Type B pancreatic cell (in vitro differentiated cells): ENCODE measurements at places on chromosomes 2 and 18. TPM values are rescaled to one million over a fixed set of nuclear protein-coding genes. Genes with fewer than 3 reads are reported as not detected.

GRCh38 chr2:121664713-121665112 is 15.5 kb upstream of the CLASP1 start:
- H3K27ac ChIP-seq = no peak overlapping the region
- H3K4me1 ChIP-seq = no peaks in the 10 kb centered on the region
- no peak for DNase-seq
- peaks cover 6% of the 10 kb centered on the region for H3K36me3 ChIP-seq
- H3K27me3 ChIP-seq = no peaks in the 10 kb centered on the region

DNA sequence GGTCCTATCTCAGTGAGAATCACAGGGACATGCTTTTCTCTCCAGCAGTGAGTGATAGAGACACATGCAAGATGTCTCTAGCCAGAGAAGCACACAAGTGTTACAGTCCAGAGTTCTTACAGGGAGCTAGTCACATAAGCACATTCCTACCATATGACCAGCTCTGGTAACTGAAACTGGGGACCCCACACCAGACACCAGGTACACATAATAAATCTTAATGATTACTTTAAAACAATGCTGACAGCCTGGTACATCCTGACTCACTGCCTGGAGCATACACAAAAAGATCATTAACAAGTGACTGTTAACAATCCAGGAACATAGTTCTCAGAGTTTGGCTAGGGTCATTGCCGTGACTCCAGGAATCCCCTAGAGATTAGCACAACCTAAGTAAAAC is 53.6 kb downstream of the GALNT1 start:
- peak overlapping the region; percentile 5 for H3K4me3 ChIP-seq
- peaks cover 20% of the 10 kb centered on the region for H3K36me3 ChIP-seq
- no peak for DNase-seq
- H3K4me1 ChIP-seq = peaks cover 11% of the 10 kb centered on the region

The LTBP1 gene
- 24.8 and 53.3 TPM in 2 replicates for total RNA-seq

The RTP5 gene
- total RNA-seq = not detected in 2 replicates

GRCh38 chr2:176088048-176088936 is 4.2 kb upstream of the HOXD13 start:
- peaks cover 28% of the 10 kb centered on the region for H3K4me1 ChIP-seq
- peak overlapping the region; percentile 91 for H3K4me3 ChIP-seq
- DNase-seq = peak; percentile 80
- no peaks in the 10 kb centered on the region for H3K36me3 ChIP-seq

DNA sequence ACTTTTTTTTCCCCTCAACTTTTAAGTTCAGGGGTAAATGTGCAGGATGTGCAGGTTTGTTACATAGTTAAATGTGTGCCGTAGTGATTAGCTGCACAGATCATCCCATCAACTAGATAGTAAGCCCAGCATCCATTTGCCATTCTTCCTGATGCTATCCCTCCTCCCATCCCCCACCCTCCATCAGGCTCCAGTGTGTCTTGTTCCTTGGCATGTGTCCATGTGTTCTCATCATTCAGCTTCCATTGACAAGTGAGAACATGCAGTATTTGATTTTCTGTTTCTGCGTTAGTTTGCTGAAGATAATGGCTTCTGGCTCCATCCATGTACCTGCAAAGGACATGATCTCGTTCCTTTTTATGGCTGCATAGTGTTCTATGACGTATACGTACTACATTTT is 47.2 kb upstream of the STON1 start:
- no peak overlapping the region for H3K27ac ChIP-seq
- no peaks in the 10 kb centered on the region for H3K27me3 ChIP-seq
- H3K4me3 ChIP-seq = no peak overlapping the region
- peaks cover 7% of the 10 kb centered on the region for H3K4me1 ChIP-seq

- DNase-seq = no peak
- no peak overlapping the region for H3K27ac ChIP-seq
- H3K4me3 ChIP-seq = no peak overlapping the region
- H3K4me1 ChIP-seq = peaks cover 9% of the 10 kb centered on the region
- no peaks in the 10 kb centered on the region for H3K27me3 ChIP-seq
Measured at GRCh38 chr2:44296653-44297052, 21.4 kb downstream of the SLC3A1 start.

DNA sequence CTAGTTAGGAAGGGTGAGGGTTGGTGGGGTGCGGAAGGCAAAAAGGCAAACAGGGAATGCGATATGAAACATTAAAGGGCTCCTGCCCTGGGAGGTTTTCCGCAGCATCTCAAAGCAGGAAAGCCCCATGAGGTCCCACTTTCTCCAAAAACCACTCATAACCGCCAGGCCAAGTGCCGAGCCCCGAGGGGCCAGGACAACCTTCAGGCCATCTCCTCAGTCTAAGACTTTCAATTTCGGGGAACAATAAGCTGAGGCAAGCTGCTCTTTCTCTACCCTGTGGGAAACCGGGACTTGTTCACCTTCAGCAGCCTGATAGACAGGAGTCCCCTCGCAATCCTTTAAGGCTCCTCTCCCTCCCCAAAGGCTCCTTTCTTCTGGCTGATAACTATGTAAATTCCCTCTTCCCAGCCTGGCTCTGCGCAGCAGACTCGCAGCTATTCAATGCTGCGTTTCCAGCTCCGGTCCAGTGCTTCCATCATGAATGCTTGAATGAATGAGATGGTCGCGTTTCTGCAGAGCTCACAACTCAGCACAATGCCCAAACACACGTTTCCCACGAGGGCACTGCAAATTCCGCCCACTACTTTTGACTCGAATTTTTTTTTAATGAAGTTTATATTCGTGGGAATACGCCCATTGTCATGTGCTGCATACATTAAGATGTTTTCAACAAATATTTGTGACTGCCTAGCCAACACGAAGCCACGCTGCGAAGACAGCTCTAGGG is 1.4 kb downstream of the LAMA1 start:
- DNase-seq = no peak
- H3K36me3 ChIP-seq = peaks cover 9% of the 10 kb centered on the region
- peak overlapping the region; percentile 94 for H3K4me3 ChIP-seq
- H3K4me1 ChIP-seq = peaks cover 20% of the 10 kb centered on the region

DNA sequence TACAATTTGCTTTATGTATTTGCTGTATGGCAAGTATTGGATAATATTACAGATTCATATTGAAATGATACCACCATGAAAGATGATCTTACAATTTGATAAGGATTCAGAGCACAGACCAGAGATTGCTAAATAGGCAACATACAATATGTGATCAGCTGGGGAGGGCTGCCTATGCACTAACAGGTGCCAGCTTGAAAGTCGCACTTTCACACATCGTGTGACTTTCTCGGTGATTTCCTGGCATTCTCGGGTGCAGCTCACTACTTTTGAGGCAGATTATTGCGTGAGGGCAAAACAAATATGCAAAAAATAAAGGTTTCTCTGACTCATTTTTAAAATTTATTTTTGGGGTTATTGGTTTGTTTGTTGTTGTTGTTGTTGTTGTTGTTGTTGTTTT is 36.0 kb downstream of the RBMS1 start:
- no peak overlapping the region for H3K27ac ChIP-seq
- no peak for DNase-seq
- H3K27me3 ChIP-seq = no peaks in the 10 kb centered on the region
- peaks cover 7% of the 10 kb centered on the region for H3K36me3 ChIP-seq
- H3K4me1 ChIP-seq = peaks cover 12% of the 10 kb centered on the region

- H3K36me3 ChIP-seq = no peaks in the 10 kb centered on the region
- H3K27me3 ChIP-seq = no peaks in the 10 kb centered on the region
- peaks cover 4% of the 10 kb centered on the region for H3K4me1 ChIP-seq
Measured at GRCh38 chr18:5444269-5444668, 99.5 kb downstream of the EPB41L3 start.

- no peak for DNase-seq
- H3K36me3 ChIP-seq = no peaks in the 10 kb centered on the region
- H3K4me3 ChIP-seq = no peak overlapping the region
- peaks cover 13% of the 10 kb centered on the region for H3K4me1 ChIP-seq
- peaks cover 7% of the 10 kb centered on the region for H3K27me3 ChIP-seq
Measured at GRCh38 chr2:175807031-175807873, 194.8 kb downstream of the LNPK start.

- no peak overlapping the region for H3K4me3 ChIP-seq
- H3K4me1 ChIP-seq = no peaks in the 10 kb centered on the region
- peaks cover 69% of the 10 kb centered on the region for H3K27me3 ChIP-seq
Measured at GRCh38 chr2:119136093-119136492, 22.5 kb downstream of the C1QL2 start.

The SLC23A3 gene
- 5.5 and 6.1 TPM in 2 replicates for total RNA-seq

The TMEM178A gene
- 3.1 and 9.3 TPM in 2 replicates for total RNA-seq

DNA sequence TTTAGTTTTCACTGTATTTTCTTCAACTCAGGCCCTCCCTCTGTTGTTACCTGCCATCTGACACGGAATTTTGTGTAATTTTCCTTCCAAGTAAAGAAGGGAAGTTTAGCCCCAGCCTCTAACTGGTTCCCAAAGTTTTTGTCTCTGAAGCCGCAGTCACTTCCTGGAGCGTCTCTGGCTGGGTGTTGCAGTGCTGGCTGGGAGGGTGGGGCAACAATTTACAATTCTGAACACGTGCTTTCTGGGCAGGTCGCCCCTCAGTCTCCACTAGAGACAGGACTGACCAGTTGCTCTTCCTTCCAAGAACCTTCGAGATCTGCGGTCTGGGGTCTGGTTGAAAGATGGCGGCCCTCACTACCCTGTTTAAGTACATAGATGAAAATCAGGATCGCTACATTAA is 3.5 kb downstream of the CNDP2 start:
- peak overlapping the region; percentile 96 for H3K27ac ChIP-seq
- H3K36me3 ChIP-seq = peaks cover 23% of the 10 kb centered on the region
- DNase-seq = no peak
- peaks cover 29% of the 10 kb centered on the region for H3K4me1 ChIP-seq
- H3K4me3 ChIP-seq = peak overlapping the region; percentile 86

The TIGD1 gene
- total RNA-seq = 7.2 and 10.8 TPM in 2 replicates

The LOXHD1 gene
- not detected in 2 replicates for total RNA-seq

- H3K27ac ChIP-seq = no peak overlapping the region
- H3K4me3 ChIP-seq = no peak overlapping the region
- no peaks in the 10 kb centered on the region for H3K27me3 ChIP-seq
- no peaks in the 10 kb centered on the region for H3K4me1 ChIP-seq
- DNase-seq = no peak
Measured at GRCh38 chr18:67483237-67483636, 33.3 kb downstream of the DSEL start.

DNA sequence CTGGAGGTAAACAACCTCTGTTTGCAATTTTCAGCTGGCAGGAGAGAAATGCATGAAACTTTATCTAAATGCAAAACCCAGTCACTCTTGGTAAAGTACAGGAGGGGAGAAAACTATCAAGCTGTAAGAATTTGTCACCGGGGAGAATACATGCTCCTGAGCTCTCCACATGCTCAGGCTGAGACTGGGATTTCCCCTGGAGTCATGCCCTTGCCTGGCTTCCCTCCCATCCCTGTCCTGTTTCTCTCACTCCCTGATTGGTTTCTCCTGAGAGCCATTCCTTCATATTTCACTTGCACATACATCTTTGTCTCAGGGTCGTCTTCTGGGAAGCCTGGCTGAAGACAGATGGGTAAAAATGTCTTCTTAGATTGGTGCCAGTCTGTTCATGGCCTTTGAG is 52.9 kb upstream of the SPATS2L start:
- H3K36me3 ChIP-seq = no peaks in the 10 kb centered on the region
- H3K4me1 ChIP-seq = peaks cover 10% of the 10 kb centered on the region
- no peak overlapping the region for H3K27ac ChIP-seq
- peaks cover 3% of the 10 kb centered on the region for H3K27me3 ChIP-seq
- H3K4me3 ChIP-seq = no peak overlapping the region

The ALKAL2 gene
- total RNA-seq = 3.5 and 10.6 TPM in 2 replicates

GRCh38 chr18:31711365-31712172 is 27.2 kb upstream of the B4GALT6 start:
- H3K27ac ChIP-seq = no peak overlapping the region
- no peaks in the 10 kb centered on the region for H3K4me1 ChIP-seq
- H3K27me3 ChIP-seq = no peaks in the 10 kb centered on the region
- DNase-seq = no peak

The STARD6 gene
- not detected in 2 replicates for total RNA-seq

- no peak overlapping the region for H3K27ac ChIP-seq
- H3K36me3 ChIP-seq = no peaks in the 10 kb centered on the region
- DNase-seq = no peak
Measured at GRCh38 chr2:122745603-122746002, 990.2 kb downstream of the TSN start.

- H3K36me3 ChIP-seq = no peaks in the 10 kb centered on the region
- H3K4me1 ChIP-seq = peaks cover 10% of the 10 kb centered on the region
- no peak overlapping the region for H3K27ac ChIP-seq
- H3K27me3 ChIP-seq = no peaks in the 10 kb centered on the region
- no peak overlapping the region for H3K4me3 ChIP-seq
Measured at GRCh38 chr2:171217330-171217729, 56.6 kb upstream of the TLK1 start.

The RPS27A gene
- 951 and 977 TPM in 2 replicates for total RNA-seq

DNA sequence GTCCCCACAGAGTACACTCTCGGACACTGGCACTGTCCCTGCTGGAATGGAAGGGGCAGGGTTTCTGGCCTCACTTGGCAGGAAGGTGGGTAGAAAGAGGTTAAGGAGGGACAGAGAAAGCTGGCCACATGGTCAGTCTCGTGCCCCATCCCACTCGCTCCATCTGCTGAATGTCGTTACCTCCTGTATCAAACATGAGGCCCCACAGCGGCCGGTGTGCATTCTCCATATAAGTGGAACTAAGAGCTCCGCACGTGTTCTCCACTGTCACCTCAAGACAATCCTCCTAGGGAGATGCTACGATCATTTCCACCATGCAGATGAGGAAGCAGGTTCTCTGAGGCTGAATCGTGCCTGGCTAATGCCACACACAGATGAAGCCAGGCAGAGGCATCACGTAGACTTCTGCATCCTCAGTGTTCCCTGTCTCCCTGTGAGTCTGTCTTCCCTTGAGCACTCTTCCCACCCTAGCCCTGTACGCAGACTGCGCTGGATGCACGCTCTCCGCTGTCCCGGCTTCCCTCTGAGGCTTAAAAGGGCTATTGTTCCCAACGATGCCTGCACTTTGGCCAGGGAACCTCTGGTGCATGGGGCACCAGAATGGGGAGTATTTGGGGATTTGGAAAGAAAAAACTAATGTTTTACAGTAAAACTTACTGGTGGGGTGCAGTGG is 35.1 kb downstream of the MAL start:
- peaks cover 38% of the 10 kb centered on the region for H3K4me1 ChIP-seq
- H3K27ac ChIP-seq = peak overlapping the region; percentile 13
- no peak for DNase-seq
- peaks cover 4% of the 10 kb centered on the region for H3K27me3 ChIP-seq
- no peak overlapping the region for H3K4me3 ChIP-seq

The ALLC gene
- not detected in 2 replicates for total RNA-seq

The HAAO gene
- total RNA-seq = 9.4 and 10.0 TPM in 2 replicates

The KCNG2 gene
- 0.29 TPM in 1 of 2 replicates, not detected in the other for total RNA-seq

DNA sequence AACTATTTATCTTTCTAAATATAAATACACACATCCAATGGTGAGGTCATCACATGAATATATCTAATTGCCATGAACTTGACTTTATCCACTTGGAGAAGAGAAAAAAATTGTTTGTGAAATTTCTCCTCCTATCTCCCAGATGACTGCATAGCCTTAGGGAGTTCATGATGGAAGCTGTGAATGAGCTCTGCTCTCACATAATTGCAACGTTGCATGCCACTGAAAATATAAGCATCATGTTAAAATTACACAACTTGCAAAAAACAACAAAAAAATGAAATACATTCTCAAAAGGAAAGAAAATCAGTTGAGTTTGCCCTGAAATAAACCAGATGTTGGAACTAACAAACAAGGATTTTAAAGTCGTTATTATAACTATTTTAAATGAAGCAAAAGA is 50.6 kb upstream of the OSR1 start:
- no peaks in the 10 kb centered on the region for H3K27me3 ChIP-seq
- no peak for DNase-seq
- H3K36me3 ChIP-seq = no peaks in the 10 kb centered on the region
- H3K27ac ChIP-seq = no peak overlapping the region

The EVX2 gene
- 0.10 TPM in 1 of 2 replicates, not detected in the other for total RNA-seq
